ENCODE measurements at places on chromosomes 6 and 20.

- no peak for DNase-seq
Measured at GRCh38 chr6:10215326-10216110, 199.4 kb downstream of the TFAP2A start.

DNA sequence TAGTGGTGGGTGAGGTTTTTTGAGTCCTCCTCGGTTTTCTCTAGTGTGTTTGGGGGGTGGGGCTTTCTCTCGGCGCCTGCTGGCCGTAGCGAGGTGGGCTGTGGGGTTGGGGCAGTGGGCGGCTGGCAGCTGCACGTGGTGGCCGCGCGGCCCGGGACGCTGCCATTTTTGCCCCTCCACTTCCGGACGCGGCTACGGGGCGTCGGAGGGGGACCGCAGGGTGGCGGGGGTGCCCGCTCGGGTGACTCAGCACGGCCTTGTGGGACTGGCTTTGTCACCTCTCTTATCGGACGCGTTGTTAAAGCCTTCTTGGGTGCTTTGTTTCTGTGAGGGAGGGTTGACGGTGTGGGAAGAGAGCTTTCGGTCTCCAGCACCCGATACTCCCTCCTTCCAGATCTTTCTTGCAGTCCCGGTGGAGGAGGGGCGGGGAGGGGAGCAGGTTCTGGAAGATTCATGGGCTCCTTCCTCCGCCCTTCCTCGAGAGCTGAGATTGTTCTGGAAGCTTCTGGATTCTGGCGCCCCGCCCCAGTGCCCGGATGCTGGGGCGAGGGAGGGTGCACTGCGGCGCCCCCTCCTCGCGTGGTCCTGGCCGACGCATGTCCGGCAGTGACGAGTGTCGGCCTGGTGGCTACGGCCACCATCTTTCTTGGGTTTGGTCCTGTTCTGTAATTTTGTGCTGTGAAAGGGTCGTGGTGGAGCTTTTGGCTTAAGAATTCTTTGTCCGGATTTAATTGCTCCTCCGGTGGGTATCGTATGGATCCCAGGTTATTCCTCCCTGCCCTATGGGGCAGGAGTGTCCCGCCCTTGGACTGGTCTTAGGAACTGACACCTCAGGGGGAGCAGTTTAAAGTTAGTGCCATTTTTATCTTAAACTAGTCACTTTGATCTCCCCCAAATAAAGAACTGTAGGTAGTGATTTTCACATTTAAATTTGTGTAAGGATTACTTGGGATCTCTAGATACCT, 719 bp downstream of the HSP90AB1 start:
- peak; percentile 81 for DNase-seq

DNA sequence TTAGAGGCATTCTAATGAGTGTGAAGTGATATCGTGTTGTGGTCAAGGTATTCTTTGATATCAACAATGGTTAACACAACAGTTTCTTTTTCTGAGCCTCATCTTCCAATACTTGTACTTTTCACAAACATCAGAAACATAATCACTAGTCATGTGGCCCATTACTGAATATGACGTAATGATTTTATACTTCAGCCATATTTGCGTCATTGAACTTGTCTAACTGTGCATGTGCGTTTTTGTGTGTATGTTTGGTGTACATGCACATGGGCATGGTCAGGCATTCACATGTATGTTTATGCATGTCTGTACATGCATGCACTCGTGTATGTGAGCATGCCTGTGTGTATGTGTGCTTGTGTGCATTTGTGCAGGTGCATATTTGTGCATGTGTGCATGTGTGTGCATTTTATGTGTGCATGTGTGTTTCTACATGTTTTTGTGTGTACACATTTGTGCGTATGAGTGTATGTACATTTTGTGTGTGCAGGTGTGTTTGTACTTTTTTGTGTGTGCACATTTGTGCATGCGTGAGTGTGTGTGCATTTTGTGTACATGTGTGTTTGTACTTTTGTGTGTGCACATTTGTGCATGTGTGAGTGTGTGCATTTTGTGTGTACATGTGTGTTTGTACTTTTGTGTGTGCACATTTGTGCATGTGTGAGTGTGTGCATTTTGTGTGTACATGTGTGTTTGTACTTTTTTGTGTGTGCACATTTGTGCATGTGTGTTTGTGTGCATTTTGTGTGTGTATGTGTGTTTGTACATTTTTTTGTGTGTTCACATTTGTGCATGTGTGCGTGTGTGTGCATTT, 29.4 kb downstream of the PRR18 start:
- no peak for DNase-seq

DNA sequence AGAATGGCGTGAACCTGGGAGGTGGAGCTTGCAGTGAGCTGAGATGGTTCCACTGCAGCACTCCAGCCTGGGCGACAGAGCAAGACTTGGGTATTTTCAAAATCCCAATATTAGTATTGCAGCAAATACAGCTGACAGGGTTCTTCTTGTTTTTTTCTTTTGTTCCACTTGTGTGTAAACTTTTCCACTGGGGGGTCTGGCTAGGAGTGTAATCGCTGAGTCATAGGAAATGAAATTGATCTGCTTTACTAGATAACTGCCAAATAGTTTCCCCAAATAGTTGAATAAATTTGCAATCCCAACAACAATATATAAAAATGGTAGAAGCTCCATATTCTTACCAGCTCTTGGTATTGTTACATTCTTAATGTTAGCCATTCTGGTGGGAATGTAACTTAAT, 526.0 kb upstream of the SOX4 start:
- no peak for DNase-seq

DNA sequence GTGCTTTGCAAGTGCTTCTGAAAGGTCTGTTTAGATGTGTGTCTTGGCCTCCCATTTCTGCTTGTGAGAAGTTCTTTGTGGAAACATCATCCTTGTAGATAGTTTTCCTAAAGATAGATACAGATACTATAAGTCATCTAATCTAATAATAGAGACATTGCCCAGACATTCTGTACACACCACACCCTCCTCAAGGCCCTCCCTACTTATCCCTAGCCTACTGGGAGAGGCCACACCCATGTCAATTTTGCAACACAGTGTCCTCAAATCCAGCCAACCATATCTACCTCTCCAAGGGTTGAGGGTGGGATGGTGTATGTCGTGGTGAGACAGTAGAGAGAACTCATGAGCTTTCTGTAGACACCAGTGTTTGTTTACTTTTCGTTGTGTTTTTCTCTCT, 6.2 kb downstream of the KDM1B start:
- no peak for DNase-seq

DNA sequence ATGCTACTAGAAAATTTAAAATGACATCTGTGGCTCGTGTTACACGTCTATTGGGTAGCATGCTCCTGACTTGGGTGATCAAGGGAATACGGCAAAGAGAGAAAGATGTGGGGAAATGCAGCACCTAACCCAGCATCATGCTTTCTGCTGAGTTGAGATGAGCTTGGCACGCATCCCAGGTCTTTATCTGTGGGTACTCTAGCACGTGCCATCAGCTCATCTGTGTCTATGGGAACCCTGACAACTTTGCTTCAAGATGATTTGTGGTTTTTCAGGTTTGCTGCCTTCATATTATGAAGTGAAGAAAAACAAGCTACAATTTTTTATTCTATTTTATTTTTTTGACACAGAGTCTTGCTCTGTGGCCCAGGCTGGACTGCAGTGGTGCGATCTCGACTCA, 21.0 kb downstream of the RNASET2 start:
- DNase-seq, result peak; percentile 61

DNA sequence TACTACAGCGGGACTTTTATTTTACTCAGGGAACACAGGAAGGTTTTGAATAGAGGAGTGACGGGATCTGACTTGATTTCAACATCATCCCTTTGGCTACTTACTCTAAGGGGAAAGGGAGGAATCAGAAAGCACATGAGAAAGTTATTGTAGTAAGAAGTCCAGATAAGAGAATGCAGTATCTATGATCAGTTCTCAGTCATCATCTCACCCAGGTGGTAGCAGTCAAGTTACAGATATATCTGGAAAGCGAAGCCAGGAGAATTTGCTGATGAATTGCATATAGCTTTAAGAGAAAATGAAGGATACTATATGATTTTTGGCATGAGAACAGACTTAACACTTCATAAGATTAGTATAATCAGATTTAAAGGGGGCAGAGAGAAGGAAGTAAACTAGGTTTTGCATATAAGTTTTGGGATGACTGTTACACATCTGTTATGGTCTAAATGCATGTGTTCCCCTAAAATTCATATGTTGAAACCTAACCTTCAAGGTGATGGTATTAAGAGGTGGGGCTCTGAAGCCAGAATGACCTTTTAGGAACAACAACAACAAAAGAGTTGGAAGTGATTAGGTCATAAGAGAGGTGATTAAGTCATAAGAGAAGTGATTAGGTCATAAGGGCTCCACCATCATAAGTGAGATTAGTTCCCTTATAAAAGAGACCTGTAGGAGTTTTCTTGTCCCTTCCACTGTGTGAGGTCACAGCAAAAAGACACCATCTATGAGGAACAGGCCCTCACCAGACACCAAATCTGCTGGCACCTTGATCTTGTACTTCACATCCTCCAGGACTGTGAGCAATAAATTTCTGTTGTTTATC, 6.7 kb downstream of the RAD21L1 start:
- DNase-seq, result no peak

DNA sequence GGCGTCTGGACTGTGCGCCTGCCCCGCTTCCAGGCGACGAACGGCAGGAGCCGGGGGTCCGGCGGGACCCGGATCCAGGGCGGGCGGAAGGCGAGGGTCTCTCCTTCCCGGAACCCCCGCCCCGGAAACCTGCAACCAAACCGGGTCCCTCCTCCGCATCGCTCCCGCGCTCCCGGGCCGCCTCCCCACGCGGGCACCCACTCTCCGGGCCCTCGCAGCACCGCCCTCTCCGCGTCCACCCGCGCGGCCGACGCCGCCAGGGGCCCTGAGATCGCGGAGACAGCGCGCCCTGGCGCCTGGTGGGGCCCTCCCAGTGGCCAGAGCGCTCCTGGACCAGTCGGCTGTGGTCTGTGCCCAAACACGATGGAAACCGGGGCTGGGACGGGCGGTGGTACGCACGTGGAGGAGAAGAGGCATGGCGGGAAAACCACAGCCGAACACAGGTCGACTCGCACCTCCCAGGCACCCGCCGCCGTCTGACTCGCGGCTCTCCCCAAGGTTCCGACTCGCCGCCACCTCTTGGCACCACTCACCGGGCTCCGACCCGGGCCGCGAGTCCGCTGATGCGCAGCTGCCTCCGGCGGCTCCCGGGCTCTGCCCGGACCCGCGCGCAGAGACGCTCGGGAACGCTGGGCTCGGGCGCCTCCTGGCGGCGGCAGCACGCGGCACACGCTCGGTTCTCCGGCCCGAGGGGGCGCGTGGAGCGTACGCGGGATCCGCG, 7.9 kb downstream of the NKX2-2 start:
- DNase-seq, result peak; percentile 45

DNA sequence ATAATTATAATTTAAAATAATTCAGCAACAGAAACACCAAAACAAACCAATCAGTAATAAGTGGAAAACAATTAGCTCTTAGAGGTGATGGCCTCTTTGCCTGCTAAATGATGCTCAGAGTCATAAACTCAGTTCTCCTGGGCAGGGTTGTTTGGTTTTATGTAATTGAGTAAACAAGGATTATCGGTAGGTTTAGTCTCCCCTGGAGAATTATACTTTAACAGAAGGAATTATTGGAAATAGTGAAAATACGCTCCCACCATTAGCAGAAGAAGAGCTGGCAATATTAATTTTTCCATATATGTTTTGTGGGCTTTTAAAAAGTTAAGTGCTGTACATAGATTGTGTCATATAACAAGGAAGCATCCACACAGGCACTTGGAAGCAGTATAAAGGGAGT, 27.0 kb downstream of the CAP2 start:
- no peak for DNase-seq

DNA sequence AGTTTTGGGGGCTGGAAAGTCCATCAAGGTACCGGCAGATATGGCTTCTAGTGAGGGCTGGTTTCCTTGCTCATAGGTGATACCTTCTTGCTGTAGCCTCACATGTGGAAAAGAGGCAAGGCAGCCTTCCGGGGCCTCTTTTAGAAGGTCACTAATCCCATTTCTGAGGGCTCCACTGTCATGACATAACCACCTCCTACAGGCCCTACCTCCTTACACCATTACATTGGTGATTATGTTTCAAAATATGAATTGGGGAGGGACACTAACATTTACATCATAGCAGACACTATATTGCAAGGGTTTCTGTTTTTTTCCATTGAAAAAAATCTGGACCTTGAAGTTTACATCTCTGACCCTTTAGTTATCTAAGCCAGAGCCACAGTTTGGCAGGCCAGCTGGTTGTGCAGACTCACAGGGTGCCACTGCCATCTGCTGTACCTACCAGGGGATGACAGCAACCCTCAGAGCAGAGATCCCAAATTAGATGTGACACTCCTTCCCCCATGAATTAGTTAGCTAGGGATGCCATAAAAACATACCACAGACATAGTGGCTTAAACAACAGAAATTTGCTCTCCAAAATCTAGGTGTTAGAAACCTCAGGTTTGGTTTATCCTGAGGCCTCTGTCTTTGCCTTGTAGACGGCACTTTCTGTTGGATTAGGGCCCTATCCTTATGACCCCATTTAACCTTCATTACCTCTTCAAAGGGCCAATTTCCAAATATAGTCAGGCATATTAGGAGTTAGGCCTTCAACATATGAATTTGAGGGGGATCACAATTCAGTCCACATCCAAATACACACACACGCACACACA, 166.4 kb upstream of the RNF217 start:
- no peak for DNase-seq

DNA sequence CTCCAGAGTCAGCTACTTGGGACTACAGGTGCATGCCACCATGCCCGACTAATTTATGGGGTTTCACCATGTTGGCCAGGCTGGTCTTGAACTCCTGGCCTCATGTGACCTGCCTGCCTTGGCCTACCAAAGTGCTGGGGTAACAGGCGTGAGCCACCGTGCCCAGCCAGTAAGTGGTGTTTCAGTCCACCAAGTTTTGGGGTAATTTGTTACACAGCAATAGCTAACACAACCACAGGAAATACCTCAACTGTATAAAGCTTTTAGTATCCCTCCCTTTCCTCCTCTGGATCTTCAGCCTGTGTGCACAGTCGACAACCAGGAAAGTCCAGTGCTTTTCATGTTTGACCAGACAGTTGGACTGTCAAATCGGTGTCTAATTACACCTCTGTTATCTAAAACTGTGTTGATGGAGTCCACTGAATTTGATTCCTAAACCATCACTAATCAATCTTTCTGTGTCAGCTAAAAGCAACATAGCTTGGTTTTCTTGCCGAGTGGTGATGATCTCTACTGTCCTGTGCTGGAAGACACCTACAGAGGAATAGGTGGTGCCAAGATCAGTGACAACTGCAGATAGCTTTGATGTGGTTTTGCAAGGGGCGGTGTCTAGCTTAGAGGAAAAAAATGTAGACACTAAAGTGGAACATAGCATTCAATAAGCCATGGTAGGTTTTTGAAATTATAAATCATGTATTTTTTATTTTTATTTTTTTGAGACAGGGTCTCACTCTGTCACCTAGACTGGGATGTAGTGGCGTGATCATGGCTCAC, 22.2 kb upstream of the ZBTB2 start:
- no peak for DNase-seq

Data from hematopoietic multipotent progenitor cell treated with erythropoietin and hydrocortisone succinate and interleukin-3 and kit ligand, for 15 days (in vitro differentiated cells).